ENCODE measurements at places on chromosomes 3 and 15.

DNA sequence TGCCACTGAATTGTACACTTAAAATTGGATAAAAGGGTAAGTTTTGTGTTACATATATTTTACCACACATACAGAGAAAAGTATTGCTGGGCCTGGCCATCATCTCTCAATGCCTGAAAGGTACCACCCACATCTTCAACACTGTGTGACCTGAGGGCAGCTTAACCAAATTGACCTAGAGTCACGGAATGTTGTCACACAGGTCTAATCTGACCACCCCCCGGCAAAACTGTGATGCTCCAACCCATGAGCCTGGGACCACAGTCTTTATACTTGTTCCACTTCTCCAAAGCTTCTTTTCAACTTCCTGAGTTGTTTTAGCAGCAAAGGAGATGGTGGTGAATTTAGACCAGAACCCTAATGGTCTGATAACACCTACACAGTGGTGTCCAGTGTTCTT is 210.3 kb upstream of the TPM1 start:
- no peak for DNase-seq

- no peak for DNase-seq
Observed at GRCh38 chr3:24428481-24428880, 66.2 kb downstream of the THRB start.

GRCh38 chr15:101121511-101122090 is 130.2 kb downstream of the CHSY1 start:
- no peak for DNase-seq

- no peak for DNase-seq
Observed at GRCh38 chr15:65184305-65184867, 756 bp downstream of the CLPX start.

GRCh38 chr3:146117406-146118285 is 43.3 kb downstream of the PLOD2 start:
- DNase-seq = peak; percentile 75

DNA sequence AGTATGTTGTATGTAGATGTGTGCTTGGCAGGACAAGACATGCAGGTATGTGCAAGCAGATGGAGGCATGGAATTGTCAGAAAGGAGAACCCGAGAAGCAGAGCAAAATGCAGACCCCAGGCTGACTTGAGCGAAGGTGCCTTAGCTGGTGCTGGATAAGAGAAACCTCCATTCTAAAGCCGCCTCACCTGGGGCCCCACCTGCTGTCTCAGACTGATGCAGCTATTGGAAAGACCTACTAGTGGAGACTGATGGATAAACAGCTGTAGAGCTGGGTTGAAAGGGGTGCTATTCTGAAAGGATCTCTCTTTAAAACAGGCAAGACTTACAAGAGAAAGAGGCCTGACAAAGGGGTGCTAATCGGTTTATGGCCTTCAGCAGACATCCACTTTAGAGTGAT is 86.2 kb downstream of the EPHB1 start:
- DNase-seq = no peak

DNA sequence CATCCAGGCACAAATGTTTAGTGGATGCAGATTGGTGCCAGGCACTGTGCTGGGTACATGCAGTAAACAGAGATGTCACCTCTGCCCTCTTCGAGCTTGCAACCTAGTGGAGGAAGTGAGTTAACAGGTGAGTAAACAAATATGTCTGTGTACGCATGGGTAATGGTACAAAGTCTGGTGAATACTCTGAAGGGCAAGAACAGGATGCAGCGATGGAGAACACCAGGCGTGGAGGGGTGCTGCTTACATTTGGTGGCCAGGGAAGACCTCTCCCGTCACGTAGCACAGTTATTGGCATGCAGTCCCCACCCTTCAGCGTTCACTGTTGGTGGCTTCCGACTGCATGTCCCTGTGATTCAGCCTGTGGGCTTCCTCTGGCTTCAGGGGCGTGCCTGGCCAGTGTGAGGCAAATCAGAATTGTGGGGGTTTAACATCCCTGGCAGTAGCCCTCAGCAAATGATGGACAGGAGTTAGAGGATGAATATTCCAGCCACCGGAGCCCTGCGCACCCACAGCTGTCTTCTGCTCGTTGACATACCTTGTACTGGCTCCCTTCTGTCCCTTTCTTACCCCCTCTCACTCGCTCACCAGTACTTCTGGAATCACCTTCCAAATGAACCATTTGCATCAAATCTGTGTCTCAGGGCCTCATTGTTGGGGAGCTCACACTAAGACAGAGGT is 9.1 kb upstream of the HDAC11 start:
- no peak for DNase-seq

- DNase-seq = no peak
Observed at GRCh38 chr3:15309662-15310335, 22.6 kb downstream of the SH3BP5 start.

GRCh38 chr15:83654379-83655236 is 685 bp downstream of the ADAMTSL3 start:
- no peak for DNase-seq

DNA sequence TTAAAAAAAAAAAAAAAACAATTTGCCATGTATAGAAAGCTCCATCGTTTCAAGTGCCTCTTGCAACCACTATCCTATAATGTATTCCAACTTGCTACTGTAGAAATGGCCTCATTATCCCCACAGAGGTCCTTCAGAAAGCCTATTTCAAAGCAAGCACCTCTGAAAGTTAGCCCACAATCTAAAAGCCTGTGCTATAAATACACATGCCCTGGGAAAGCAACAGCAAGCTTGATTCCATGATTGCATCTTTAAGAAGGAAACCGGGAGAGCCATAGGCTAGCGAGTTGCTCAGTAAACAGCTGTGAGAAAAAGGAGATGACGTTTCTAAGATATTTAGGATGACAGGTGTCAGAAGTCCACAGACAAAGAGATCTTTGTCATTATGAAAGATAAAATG is 28.3 kb downstream of the TAFA4 start:
- no peak for DNase-seq
